ENCODE measurements at places on chromosomes 2 and 18.

DNA sequence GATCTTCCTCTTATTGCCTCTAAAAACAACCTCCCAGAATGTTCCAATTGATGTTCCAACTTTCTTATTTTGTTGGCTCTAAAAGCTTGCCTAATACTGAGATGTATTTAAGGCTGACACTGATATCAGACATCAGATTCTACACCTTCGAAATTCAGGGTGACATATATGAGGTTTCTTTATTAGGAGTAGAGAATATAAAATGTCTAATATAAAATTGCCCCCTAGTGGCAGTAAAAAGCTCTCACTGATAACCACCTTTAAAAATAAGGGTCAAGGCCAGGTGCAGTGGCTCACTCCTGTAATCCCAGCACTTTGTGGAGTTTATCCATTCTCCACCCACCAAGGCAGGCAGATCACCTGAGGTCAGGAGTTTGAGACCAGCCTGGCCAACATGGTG, 789.7 kb upstream of the SLC39A10 start:
- peak; percentile 54 for DNase-seq

GRCh38 chr2:241958818-241959545, 89.5 kb downstream of the RTP5 start:
- no peak for DNase-seq

- DNase-seq, result peak; percentile 7
Observed at GRCh38 chr2:10266133-10266620, 36.5 kb upstream of the HPCAL1 start.

DNA sequence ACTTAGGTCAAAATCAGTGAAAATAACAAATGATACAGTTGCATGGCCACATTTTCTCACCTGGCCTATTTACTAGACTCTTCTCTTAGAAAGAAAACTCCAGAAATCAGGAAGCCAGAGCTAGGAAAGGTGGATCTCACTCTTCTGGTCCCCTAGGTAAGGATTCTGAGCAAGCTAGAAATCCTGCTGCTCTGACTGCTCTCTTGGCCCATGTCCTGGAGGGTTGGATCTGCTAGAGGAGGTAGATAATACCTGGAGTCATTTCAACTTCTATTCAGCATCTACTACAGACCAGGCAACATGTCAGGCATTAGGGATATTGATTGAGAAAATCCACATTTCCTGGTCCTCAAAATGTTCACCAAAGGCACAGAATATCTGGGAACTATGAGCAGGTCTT, 34.9 kb downstream of the AKAIN1 start:
- no peak for DNase-seq

GRCh38 chr18:46163091-46163490, 58.9 kb downstream of the HAUS1 start:
- no peak for DNase-seq

DNA sequence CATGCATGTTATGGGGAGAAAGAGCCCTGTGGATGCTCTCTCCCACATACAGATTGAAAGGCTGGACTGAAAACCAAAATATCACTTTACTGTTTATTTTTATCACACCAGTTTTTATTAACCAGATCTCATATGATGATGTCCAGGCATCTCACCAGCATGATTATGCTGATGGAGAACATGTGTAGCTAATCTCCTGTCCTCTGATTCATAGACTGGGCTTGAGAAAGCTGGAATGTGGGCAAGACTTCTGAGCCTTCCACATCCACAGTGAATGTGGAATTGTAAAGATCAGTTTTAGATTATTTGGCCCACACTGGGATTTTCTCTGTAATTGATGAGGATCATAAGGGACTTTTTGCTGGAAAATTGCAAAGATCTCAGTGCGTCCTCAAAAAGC, 137.9 kb downstream of the ICOS start:
- no peak for DNase-seq

GRCh38 chr2:39027421-39027820, 93.4 kb downstream of the SOS1 start:
- DNase-seq, result no peak

- DNase-seq, result no peak
Observed at GRCh38 chr2:46489423-46490174, 10.2 kb downstream of the TMEM247 start.

GRCh38 chr2:226581661-226582060, 218.0 kb downstream of the IRS1 start:
- DNase-seq, result no peak

DNA sequence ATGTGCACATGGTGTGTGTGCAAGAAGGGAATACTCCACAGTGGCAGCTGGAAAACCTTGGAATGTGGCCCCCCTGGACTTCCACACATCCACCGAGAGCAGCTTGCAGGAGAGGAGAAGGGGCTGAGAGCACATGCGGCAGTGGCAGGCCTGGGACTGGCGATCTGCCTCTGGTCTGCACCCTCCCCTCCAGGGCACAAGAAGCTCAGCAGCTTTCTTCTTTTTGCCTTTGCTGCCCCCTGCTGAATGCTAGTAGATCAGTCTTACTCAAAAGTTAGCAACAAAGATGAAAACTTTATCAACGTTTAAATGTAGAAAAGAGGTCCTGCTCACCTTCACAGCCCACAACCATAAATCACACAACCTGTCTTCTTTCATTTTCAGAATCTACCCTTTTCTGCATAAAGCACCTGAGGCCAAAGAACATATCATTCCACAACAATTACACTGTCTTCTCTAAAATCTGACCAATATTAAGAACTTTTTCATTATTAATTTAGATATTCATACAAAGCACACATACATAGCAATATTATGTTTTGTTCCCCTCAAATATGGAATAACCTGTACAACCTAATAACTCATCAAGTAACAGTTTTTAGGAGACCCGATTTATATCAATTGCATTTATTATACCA, 34.6 kb downstream of the TGFBRAP1 start:
- DNase-seq, result peak; percentile 57

DNA sequence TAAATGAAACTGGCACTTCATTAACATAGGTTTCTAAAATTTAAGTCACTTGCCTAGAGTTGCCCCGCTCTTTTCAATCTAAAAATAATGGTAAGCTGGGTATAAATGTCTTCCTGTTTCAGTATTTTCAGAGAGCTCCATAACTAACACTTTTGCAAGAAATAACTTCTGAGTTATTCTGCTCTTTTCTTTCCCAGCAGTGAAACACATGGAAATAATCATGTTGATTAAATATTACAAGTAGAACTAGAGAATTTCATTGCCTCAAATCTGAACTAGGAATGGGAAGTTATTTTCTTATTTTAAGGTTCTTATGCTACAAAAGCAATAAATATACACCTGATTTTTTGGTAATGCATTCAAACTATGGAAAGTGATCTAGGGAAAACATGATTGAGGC, 257.4 kb downstream of the IKZF2 start:
- no peak for DNase-seq

GRCh38 chr2:181810823-181811695, 80.5 kb upstream of the ITPRID2 start:
- peak; percentile 80 for DNase-seq

DNA sequence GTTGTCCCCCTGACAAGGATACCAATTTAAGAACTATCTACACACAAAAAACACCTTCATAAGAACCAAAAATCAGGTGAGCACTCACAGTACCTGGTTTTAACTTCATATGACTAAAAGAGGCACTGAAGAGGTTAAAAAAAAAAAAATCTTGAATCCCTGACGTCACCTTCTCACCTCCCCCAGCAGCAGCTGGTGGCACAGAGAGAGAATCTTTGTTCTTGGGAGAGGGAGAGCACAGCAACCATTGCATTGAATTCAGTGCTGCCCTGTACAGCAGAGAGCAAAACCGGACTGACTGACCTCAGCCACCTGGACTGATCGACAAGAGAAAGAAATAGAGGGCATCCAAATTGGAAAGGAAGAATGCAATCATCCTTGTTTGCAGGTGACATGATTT, 566.0 kb downstream of the TMX3 start:
- peak; percentile 6 for DNase-seq

GRCh38 chr18:21714474-21714873, 9.9 kb upstream of the ABHD3 start:
- DNase-seq, result no peak

DNA sequence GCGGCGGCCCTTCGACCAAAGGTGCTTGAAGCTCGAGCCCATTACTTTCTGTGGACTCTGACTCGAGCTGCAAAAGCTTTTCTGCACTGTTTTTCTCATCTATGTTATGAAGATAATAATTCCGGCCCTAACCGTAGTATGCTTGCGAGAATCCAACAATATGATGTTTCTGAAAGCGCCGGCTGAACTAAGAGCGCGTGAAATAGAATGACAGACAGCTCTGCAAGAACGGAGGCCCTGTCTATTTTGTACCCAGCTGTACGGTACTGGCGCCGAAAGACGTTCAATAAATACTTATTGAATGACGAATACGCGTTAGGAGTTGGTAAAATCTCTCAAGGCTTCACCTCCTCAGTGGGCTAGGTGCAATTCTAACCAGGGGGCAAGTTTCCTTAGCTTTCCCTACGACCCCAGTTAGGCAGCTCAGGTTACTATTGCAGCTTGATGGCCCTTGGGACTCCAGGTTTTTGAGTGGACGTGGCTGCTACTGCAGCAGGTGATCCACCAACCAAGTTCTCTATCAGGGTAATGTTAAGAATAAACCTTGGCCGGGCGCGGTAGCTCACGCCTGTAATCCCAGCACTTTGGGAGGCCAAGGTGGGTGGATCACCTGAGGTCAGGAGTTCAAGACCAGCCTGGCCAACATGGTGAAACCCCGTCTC, 570 bp downstream of the SCRN3 start:
- DNase-seq, result no peak

DNA sequence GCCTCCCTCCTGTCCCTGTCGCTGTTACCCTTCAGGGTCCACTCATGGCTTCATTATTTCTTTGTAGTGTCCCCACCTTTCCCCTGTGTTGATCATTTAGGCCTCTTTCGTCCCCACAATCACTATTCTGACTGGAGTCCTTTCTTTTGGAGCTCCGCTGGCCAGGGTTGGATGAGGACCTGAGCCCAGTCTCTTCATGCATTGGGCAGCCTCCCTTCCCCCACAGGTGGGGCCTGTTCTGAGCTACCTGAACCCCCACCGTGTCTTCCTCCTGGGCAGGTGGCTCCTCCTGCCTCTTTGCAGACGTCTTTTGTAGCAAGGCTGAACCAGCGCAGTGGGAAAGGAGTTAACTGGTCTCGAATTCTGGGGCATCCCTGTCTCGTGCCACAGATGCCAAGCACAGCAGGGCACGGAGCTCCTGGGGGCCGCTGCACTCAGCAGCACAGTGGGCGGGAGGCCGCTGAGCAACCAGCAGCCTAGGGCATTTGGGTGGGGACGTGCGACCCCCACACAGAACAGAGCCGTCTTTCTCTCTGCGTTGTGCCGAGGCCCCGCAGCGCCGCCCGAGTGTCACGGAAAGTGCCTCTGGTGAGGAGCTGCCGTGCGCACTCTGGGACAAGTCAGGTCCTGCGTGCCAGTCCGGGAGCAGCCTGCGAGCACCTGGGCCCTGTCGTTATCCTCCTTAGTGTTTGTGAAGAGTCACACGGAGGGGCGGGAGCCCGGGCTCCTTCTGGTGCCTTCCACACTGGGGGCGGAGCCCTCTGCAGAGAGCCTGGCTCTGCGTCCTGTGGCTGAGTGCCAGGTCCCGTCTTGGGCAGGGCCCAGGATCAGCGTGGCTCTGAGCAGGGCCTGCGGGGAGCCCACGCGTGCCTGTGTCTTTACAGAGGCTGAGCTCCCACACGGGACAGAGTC, 130.1 kb downstream of the NFATC1 start:
- DNase-seq, result no peak

GRCh38 chr2:232200195-232200594, 178.4 kb upstream of the ALPP start:
- no peak for DNase-seq

DNA sequence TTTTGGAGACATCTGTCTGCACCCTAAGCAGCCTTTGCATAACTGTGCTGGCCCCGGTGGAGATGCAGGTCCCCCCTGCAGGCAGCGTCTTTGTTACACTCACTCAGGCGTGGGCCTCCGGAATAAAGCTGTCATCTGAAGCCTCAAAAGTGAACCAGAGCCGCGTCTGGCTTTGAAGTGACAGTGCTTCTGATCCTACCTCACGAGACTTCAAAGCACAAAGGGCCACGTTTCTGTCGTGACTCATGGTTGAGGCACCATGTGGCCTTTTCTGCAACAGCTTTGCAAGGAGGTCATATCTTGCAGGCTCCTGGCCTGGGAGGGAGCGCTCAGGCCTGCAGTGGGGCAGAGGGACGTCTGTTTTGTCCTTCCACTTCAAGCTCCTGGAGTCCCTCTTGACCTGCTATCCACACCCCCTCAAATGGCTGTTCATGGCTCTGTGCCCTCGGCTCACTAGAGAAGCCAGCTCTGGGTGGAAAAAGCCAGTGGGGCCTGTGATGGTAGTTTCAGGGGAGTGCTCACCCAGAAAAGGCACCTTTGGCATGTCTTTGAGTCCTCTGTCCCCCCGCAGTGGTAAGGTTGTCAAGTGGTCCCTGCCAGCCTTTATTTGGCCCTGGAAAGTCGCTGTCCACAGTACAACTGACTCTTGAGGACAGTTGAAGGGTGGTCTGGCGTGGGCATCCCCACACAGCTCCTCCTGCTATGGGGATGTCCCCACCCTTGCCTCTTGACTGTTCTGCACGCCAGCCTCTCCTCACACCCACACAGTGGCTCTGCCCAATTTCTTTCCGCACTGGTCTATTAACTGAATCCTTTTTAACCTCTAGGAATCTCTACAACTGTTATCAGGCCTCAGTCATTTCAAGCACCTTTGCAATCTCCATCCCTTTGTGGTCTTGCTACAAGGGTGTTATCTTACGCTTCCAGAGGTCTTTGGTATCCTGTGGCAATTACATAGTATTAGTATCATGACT, 19.3 kb downstream of the GPR55 start:
- DNase-seq, result no peak

DNA sequence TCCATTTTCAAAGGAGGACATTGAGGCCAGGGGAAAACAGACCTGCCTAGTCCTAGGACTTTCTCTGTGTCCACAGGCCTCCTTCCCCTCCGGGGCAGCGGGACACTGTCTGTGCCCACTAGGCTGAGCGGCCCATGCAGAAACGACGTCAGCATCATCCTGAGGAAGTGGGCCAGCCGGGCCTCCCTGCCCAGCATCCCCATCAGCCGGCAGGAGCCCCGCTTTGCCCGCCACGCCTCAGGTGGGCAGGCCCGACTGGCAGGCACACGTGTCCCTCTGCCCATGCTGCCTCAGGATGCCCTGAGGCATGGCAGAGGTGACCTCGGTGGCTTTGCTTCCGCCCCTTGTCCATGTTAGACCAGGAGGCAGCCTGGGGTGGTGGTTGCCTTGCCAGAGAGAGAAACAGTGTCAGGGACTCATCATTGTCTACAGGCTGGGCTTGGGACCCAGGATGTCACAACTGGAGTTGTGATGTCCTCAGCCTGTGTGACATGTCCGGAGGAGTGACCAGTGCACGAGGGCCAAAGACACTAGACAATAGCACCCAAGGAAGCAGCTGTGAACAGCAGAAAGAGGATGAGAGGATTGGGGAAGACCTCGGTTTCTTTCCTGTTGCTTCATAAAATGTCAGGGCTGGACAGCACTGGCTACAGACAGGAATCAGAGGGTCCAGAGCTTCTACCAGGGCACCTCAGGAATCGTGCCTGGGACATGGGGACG, 36.8 kb downstream of the TOGARAM2 start:
- no peak for DNase-seq

Data from OCI-M1 (cell line).